CD4-positive, alpha-beta T cell treated with Interleukin-1 beta for 1 hour (primary cell): ENCODE measurements at places on chromosomes 2 and 18.

DNA sequence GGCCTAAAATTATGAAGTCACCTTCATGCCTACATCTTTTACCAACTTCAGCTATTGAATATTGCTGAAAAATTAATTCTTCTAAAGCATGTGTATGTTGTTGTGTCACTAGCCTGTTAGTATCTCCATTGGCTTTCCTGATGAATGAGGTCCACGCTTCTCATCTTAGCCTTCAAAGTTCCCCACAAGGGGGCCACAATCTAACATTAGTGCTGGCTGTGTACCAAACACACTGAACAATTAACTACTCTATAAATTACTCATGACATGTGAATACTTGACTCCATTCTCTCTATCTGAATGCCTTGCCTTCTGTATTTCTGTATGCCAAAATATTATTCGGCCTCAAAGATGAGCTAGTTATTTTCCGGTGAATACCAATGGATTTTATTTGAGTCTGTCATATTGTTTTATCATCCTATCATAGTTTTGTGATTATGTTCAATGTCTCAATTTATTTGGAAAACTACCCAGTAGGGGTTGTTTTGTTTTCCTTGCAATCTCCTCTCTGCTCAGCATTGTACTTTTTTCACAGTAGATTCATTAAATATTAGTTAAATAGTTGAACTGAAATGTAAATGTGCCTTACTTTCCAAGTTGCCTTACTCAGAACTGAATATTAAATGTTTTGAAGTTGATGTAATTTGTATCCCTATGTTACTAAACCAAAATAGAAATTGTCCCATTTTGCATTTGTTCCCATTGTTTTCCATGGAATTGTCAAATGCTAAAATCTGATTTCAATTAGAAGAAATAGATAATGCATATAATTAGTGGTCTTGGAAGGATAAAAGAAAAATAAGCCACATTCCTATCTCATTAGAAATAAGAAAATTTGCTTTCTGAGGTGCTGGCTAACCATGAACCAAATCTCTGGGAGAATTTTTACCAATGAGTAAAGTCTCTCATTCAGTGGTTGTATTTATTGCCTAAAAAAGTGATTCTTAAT is 208.4 kb upstream of the COL3A1 start:
- DNase-seq = no peak

GRCh38 chr18:69725009-69725408 is 222.7 kb downstream of the CD226 start:
- DNase-seq = no peak

GRCh38 chr18:8139891-8140406 is 469.3 kb upstream of the RAB12 start:
- DNase-seq = no peak

DNA sequence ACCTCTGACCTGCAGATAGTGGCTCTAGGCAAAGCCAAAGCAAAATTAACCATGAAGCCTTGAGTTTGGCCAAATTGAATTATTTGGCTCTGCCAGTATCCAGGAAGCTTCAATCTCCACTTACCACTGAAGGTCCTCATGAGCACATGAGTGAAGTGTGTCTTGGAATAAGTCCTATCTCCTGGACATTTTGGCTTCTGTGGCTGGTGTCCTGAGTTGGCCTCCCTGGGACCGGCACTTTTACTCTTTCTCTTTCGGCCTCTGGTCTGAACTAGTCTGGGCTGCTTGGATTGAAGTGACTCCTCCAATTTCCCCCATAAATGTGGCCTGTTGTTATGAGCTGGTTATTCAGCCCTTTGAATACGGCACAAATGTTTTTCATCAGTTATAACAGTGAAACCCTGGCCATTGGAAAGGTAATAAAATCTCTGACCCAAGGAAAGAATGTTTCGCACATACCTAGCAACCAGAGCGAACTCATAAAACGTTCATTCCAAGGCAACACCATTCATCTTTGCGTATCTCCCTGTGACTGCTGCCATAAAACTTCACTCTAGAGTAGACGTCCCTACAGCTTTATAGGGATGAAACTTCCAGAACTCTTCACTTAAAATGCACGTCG is 216.4 kb downstream of the LPIN1 start:
- DNase-seq = no peak

DNA sequence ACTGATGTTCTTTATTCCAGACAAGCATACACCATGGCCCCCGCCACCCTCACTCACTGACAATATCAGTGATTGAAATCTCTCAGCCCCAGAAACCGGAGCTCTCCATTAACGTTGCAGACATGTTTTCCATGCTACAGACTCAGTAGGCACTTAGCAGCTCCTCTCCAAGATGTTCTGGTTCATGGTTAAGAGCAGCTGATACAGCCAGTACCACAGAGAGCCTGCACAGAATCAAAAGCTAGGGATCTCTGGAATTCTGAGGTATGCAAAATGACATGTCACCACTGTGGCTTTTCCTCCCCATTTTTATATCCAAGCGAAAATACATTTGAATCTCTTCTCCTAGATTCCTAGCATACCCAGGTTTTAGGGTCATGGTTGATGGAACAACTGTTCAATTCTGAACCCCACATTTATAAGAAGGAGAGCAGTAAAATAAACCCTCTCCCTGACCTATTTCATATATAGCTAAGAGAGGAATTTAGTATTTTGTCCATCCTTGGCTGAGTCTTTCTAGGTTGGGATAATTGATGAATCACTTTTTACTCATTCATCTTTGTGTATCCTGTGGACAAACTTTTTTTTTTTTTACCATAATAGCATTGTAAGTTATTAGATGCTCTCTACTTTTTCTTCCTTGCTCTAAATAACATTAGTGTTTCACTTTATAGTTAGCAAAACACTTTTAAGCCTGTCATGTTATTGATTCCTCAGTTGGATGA is 488.4 kb upstream of the PIK3C3 start:
- no peak for DNase-seq

DNA sequence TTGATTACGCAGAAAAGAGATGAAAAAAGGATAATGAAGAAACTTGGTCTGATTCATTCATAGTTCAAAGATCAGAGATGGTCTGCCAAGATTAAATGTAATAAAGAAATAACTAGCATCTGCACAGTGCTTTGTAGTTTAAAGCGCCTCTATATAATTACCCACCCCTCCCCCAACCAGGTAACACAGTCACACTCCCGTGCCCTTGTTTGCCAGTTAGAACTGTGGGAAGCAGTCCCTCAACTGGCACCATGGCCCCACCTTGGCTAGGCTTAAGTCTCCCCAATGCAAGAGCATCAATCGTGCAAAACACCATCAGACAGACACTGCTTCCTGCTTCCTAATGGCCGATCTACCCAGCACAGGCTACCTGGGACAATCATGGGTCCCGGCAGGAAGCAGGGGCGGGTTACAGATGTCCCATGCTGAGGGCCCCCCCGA is 11.6 kb downstream of the ADCY3 start:
- no peak for DNase-seq

DNA sequence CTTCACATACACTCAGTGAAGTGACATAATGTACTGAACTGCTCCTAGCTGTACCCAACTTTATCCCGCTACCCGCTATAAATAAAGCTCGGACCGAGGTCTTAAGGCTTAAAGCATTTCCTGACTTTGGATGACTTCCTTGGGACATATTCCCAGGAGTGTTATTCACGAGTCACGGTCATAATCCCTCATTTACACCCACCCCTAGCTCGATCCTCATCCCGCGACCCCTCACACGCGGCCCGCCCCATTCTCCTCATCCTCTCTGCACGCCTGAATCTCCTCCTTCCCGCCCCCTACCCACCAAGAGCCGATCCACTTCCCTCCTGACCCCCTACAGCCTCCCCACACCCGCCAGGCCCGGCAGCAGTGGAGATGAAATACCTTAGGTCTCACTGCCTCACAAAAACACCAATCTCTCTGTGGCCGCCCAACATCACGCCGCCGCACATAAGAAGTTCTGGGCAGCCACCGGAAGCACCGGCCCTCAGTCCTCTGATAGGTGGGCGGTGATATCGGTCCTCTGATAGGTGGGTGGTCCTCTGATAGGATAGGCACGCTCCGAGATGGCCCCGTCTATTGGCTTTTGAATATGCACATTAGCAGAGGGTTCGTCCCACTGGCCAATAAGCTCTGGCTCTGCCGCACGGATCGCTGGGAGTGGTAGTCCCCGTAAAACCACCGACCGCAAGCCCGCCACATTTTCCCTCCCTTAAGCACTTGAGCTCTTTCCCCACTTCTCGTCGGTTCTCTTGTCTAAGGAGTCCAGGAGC is at the start of gene WDCP:
Gene WDCP, minus strand, starts transcription at position 462 of the 773 bp plus-strand sequence. CDS start 7,897 bp downstream, outside the sequence.
- DNase-seq = peak; percentile 94
